ENCODE measurements at places on chromosomes 11 and 22.

DNA sequence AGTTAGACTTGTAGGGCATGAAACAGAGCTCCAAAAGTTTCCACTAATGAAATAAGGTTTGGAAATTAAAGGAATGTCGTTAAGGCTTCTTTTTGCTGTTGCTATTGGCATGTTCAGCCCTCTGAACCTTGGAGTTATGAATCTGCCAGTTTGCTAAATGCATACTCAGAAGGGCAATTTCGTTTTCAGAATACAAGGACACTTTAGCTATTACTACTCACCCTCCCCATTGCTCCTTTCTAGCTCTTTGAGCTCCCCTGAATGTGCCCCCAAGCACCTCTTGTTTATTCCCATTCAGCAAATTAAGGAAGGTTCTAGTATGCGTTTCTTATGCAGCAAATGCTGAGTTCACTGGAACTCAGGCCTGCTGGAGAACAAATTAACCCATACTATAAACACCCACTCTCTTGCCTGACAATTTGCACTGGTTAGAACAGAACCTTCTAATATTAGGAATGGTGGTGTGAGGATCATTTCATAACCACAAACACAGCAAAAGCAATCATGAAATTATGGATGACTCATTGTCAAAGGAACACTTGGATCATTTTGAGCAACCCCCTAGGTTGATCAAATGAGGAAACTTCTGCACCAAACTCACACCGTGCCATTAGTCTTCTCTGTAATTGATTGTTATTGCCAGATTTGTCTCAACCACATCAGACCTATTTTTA lies 26.2 kb upstream of the LIN7C start:
- H3K36me3 ChIP-seq, result no peaks in the 10 kb centered on the region
- no peak overlapping the region for H3K27ac ChIP-seq
- no peaks in the 10 kb centered on the region for H3K4me1 ChIP-seq
- H3K27me3 ChIP-seq, result no peaks in the 10 kb centered on the region
- no peak overlapping the region for H3K4me3 ChIP-seq

GRCh38 chr11:115391598-115391997 lies 112.6 kb downstream of the CADM1 start:
- peak; percentile 70 for DNase-seq
- no peaks in the 10 kb centered on the region for H3K36me3 ChIP-seq
- H3K4me3 ChIP-seq, result no peak overlapping the region
- H3K27ac ChIP-seq, result peak overlapping the region; percentile 67

DNA sequence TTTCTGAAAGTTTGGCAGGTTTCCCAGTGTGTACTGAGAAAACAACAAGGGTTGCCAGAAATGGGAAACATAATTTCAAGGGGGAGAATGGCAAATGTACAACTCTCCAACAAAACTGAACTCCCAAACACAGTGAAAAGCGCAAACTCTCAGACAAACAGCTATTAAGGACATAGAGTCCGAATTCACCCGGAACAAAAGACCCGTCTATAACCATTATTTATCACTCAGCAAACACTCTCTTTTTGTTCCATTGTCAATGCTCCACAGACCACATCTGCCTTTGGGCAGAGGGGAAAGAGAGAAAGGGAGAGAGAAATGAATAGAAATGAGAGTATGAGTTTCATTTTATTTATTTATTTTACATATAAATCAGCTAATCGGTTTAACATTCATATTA lies 21.7 kb downstream of the KIRREL3 start:
- peaks cover 45% of the 10 kb centered on the region for H3K27me3 ChIP-seq
- no peaks in the 10 kb centered on the region for H3K4me1 ChIP-seq
- H3K36me3 ChIP-seq, result no peaks in the 10 kb centered on the region
- no peak for DNase-seq

GRCh38 chr11:78200553-78200952 lies 11.8 kb downstream of the USP35 start:
- peaks cover 4% of the 10 kb centered on the region for H3K36me3 ChIP-seq
- H3K4me1 ChIP-seq, result no peaks in the 10 kb centered on the region
- peak overlapping the region; percentile 28 for H3K27ac ChIP-seq
- H3K27me3 ChIP-seq, result no peaks in the 10 kb centered on the region

DNA sequence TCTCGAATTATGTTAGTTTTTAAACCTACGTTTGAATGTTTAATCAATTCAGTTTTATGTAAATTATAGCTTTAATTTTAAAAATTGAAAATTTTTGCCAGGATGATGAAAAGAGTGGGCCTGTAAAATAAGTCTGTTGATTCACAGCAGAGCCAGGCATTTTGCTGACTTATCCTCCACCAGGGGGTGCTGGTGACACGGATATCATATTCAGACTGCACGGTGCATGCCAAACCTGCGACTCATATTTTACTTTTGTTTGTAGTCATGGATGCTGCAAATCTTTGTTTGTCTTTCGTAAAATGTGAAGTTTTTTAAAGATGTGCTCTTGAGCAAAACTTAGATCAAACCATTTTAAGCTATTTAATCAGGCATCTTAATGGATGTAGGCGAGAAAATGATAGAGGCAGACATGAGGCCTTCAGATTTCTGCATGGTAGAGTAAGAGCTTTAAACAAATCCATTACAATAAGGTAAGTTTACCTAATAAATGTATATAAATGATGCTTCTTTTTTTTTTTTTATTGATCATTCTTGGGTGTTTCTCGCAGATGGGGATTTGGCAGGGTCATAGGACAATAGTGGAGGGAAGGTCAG lies 3.6 kb upstream of the OR8B3 start:
- DNase-seq, result peak; percentile 93
- H3K36me3 ChIP-seq, result no peaks in the 10 kb centered on the region
- no peaks in the 10 kb centered on the region for H3K27me3 ChIP-seq
- no peaks in the 10 kb centered on the region for H3K4me1 ChIP-seq
- no peak overlapping the region for H3K27ac ChIP-seq
